Astrocyte of the spinal cord (primary cell): ENCODE measurements at places on chromosomes 6 and 20.

- DNase-seq: no peak
Observed at GRCh38 chr6:139494376-139494990, 120.0 kb upstream of the CITED2 start.

DNA sequence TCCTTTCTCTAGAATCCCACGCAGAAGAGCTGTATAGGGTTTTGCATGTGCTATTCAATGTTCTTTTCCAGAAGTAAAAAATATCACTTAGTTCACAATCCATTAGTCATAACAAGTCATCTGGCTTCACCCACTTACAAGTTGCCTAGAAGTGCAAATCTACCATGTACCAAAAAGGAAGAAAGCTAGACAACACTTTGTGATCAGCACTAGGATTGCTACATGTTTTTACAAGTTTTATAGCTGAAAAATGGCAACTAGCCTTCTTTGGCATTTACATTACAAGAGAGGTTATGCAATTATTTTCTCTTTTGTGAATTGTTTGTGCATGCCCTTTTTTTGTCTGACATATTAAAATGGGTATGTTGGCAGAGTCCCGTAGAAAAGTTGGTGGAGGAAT, 85.6 kb upstream of the PTPRK start:
- no peak for DNase-seq

DNA sequence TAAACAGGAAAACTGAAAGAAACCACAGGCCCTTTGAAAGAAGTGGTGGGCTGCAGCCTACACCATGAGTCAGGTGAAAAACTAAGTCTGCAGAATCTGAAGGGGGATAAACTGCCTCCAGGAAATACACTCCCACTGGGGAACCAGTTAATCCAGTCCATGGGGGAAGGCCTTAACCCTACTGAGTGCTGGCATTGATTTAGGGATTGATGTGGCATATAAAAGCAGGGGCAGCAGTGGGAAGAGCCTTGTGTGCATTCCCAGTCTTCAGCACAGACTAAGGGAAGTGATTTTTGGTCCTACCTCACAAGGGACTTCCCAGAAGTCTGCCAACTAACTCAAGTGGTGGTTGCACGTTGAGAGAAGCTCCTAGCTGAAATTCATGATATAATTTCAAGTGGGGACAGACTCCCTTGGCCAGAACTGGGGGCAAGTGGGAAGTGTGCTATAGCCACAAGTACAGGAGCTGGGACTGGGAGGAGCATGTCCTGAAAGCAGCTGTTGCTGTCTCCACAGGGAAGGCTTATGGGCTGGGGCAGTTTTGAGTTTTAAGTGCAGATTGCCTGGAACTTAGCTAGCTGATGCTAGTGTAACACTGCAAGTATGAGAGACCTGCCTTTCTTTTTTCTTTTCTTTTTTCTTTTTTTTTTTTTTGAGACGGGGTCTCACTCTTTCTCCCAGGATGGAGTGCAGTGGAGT, 31.2 kb downstream of the CITED2 start:
- DNase-seq: no peak

DNA sequence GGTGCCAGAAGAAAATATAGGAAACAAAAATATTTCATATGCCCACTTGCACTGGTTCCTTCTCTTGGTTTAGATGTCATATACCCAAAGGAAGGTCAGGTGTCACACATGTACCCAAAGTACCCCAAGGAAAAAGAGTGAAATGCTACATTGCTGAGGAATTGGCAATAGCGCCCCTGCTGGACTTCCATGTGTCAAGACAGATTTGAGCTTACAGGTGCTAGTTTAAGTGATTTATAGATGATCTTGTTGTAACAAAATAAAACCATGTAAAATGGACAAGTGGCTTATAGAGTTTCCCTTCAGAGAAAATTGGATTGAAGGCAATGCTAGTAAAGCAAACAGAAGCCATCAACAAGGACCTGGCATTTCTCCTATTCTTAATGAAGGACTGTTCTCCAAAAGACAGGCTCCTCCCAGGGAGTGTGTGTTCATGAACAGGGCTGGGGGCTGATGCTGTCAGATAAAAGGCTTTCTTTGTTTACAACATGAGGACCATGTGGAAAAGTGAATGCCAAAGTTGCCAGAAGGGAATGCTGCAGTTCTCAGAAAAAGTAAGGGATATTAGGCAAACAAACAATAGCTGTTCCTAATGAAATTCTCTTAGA, 64.3 kb upstream of the PAK5 start:
- DNase-seq: no peak

- DNase-seq: peak; percentile 56
Observed at GRCh38 chr6:41638002-41638934, at the start of gene MDFI. MDFI (plus strand) TSS chr6:41638468; CDS start chr6:41638750, 282 bp downstream.

- DNase-seq: no peak
Observed at GRCh38 chr6:125170376-125170775, 16.8 kb downstream of the TPD52L1 start.

DNA sequence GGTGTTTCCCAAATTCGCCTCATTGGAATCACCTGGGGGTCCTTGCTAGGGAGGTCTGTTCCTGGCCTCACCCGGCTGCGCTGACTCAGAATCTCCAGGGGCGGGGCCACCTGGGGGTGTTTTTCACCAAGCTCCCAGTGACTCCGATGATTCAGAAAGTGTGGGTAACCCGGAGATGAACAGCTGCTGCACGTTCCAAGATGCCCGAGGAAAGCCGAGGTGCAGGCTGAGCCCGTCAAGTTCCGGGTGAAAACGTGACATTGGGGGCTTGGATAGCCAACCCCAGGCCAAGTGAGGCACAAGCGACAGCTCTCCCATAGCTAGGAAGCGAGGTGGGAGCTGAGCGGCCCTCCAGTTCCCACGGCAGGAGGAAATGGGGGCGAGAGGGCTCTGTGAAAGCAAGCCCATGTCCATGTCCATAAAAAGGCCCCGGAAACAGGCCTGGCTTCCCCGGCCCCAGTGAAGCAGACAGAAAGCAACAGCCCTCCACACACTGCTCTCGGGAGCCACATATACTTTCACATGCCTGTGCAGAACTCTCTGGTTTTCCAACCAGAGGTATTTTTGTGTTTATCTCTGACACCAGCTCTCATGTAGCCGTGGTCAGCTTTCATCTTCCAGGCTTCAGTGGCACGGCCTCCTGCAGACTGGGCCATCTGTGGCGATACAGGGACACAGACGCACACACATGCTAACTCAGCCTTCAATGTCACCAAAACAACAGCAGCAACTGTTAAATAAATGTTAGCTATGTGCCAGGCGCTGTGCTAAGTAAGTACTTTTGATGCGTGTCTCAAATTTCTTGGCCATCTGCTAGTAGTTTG, 90.7 kb upstream of the CCDC28A start:
- DNase-seq: peak; percentile 87

DNA sequence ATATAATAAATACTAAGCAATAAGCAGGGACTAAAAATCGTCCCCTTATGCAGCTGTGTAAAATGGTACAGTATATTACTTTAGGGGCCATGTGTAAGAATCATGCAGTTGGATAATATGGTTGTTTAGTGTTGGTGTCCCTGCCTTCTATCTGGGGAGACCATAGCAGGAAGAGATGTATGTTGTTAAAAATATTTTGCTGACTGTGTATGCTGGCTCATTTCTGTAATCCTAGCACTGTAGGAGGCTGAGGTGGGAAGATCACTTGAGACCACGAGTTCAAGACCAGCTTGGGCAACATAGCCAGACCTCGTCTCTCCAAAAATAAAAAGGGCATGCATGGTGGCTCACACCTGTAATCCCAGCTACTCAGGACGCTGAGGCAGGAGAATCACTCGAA, 5.6 kb downstream of the PANK2 start:
- no peak for DNase-seq
